Adrenal gland (tissue), 19 donors: ENCODE measurements at places on chromosomes 5 and 9. TPM values are rescaled to one million over a fixed set of nuclear protein-coding genes. Genes with fewer than 3 reads are reported as not detected.

Gene BAAT
- total RNA-seq: not detected

Gene FCN2
- 87.0 TPM for total RNA-seq

Gene COL23A1
- total RNA-seq: 0.52 TPM

DNA sequence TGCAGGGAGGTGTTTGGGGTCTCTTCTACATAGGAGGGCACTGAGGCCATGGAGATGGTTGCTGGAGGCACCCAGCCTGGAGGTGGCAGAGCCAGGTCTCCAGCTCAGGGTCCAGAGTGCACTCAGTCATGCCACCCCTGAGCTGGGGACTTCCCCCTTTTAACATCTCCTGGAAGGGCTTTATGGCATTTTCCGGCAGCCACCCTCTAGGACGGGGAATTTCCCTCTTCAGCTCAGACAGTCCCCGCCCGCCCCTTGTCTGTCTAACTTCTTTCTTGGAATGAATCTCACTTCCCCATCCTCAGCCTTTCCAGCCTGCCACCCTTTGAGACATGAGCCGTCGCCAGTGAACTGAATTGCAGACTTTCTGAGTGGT, 49.9 kb downstream of the COL15A1 start:
- peak; percentile 18 for DNase-seq

- DNase-seq: no peak
These were observed 78.1 kb downstream of the DAP start for GRCh38 chr5:10682801-10683525.

- DNase-seq: no peak
These were observed 751.1 kb downstream of the TLR4 start for GRCh38 chr9:118455259-118455658.

GRCh38 chr5:76863001-76863400, 13.2 kb downstream of the S100Z start:
- no peak for DNase-seq
